H9 (cell line): ENCODE measurements at places on chromosomes 7 and 10. TPM values are rescaled to one million over a fixed set of nuclear protein-coding genes. Genes with fewer than 3 reads are reported as not detected.
A peak's percentile ranks its signal among the peaks of the same experiment; 100 is the strongest.

GRCh38 chr7:45660201-45660900, 86.2 kb downstream of the ADCY1 start:
- no peaks in the 10 kb centered on the region for H3K27me3 ChIP-seq
- DNase-seq = no peak
- no peaks in the 10 kb centered on the region for H3K4me1 ChIP-seq
- no peak overlapping the region for H3K27ac ChIP-seq
- H3K4me3 ChIP-seq = no peak overlapping the region

DNA sequence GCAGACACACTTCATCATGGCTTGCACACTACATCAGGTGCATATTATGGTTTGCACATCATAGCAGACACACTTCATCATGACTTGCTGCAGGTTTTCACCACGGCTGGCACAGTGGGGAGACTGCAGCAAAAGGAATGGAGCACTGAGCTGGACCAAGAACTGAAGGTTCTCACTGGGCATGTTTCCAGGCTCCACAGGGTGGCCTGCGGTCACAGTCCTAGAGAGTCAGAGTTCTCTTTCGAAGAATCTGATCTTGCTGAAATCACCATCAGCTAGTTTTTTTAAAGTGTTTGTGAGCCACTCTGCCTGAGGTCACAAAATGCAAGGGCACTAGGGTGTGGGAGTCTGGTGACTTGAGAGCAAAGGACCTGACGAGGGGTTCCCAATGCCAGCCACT, 140.4 kb upstream of the NPY start:
- DNase-seq = no peak
- no peaks in the 10 kb centered on the region for H3K27me3 ChIP-seq
- no peaks in the 10 kb centered on the region for H3K4me1 ChIP-seq
- H3K27ac ChIP-seq = no peak overlapping the region
- no peak overlapping the region for H3K4me3 ChIP-seq

GRCh38 chr10:21508706-21509331, 16.7 kb downstream of the SKIDA1 start:
- peaks cover 18% of the 10 kb centered on the region; the same call in 1 of the 2 replicates for H3K27me3 ChIP-seq
- DNase-seq = no peak
- no peak overlapping the region for H3K27ac ChIP-seq
- H3K4me3 ChIP-seq = peak overlapping the region; percentile 60

DNA sequence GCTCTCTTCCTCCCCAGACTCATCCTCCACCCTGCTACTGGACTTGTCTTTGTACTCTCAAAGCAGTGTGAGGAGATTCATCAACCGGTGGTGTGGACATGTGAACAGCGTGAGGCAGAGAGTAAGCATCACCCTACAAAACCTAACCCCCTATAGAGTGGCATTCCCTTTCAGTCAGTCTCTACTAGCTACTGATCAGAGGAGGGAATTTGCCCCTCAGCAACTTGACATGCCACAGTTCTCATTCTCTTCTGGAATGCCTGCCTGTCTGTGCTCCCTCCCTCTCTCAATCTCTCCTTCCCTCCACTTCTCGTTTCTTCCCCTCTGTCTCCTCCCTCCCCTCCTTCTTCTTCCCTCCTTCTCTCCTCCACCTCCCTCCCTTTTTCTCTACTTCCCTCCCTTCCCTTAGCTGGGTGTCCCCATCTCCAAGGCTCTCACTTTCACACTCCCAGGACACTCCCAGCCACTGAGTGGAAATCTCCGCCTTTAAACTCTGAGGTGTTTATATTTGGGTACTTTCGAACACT, 24.6 kb downstream of the H2AZ2 start:
- no peaks in the 10 kb centered on the region for H3K4me1 ChIP-seq
- no peaks in the 10 kb centered on the region for H3K27me3 ChIP-seq
- H3K36me3 ChIP-seq = peaks cover 18% of the 10 kb centered on the region
- H3K27ac ChIP-seq = no peak overlapping the region
- DNase-seq = no peak
- H3K4me3 ChIP-seq = no peak overlapping the region

GRCh38 chr10:131480861-131481260, 169.3 kb upstream of the TCERG1L start:
- no peak for DNase-seq
- no peaks in the 10 kb centered on the region for H3K36me3 ChIP-seq
- H3K4me3 ChIP-seq = no peak overlapping the region
- no peaks in the 10 kb centered on the region for H3K27me3 ChIP-seq
- H3K27ac ChIP-seq = no peak overlapping the region

DNA sequence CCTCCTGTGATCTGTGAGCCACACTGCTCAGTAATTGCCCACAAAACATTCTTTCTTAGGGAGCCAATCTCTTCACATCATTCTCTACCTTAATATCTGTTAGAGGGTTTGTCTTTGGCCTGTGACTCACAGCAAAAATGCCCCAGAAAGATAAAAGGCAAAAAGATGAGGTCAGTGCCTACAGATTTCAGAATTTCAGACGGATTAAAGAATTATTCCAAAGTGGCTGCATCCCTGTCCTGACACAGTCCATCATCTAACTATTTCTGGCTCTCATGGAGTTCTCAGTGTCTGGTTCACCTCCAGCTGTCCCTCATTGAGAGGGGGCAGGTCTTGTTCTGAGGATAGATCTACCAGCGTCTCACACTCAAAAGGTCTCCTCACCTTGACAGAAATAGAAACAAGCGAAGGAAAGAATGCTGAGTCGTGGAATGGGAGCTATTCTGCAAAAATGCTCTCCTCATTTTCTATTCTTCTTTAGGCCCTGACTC, 138.5 kb upstream of the AOAH start:
- no peaks in the 10 kb centered on the region for H3K4me1 ChIP-seq
- no peak overlapping the region for H3K27ac ChIP-seq
- H3K27me3 ChIP-seq = no peaks in the 10 kb centered on the region
- no peak overlapping the region for H3K4me3 ChIP-seq
- DNase-seq = no peak

DNA sequence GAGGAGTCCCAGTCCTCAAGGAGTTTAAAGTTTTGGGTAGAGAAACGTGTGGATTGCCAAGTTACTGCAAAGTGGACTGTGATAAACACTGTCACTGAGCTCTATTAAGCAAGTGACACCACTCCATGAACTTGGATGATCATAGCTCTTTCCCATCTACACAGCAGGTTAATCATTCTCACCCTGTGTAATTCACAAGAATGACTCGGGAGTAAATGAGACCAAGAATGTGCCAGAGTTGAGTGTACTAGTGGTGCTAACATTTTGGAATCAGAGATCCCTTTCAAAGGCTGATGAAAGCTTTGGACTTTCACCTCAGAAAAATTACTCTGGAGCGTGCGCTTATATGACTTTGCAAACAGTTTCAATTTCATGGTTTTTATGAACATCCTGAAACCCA, 80.8 kb downstream of the RBM20 start:
- no peak for DNase-seq
- H3K4me1 ChIP-seq = no peaks in the 10 kb centered on the region; the same call in 1 of the 2 replicates
- H3K36me3 ChIP-seq = no peaks in the 10 kb centered on the region
- H3K27ac ChIP-seq = no peak overlapping the region
- H3K27me3 ChIP-seq = no peaks in the 10 kb centered on the region

DNA sequence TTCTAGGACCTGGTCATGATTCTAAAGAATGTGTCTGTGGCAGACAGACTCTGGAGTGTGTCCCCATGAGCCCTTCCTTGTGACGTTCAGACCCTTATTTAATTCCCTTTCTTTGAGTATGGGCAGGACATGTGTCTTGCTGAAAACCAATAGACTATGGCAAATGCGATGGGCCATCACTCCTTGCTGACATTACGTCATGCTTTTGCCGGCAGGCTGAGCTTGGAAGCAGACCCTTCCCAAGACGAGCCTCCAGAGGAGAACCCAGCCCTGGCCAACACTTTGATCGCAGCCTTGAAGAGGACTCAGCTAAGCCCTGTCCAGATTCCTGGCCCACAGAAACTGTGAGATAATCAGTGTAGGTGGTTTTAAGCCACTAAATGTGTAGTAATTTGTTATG, 18.4 kb upstream of the TMEM236 start:
- H3K4me3 ChIP-seq = no peak overlapping the region
- no peak overlapping the region for H3K27ac ChIP-seq
- DNase-seq = no peak
- H3K27me3 ChIP-seq = no peaks in the 10 kb centered on the region

DNA sequence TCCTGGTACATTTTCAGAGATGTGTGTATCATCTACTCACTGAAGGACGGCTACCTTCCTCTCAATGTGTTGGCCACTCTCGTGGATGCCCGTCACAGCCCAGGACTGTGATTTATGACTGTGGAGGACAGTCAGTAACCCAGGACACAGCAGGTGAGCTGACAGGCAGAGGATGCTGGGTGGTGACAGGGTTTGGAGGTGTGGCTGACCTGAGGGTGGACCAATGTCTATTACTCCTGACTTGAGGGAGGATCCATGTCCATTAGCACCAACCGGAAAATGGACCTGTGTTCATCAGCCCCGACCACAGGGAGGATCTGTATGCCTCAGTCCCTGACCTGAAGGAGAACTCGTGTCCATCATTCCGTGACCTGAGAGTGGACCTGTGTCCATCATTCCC, 96.1 kb downstream of the ADCY1 start:
- H3K27me3 ChIP-seq = no peaks in the 10 kb centered on the region
- no peak overlapping the region for H3K4me3 ChIP-seq
- no peaks in the 10 kb centered on the region; the same call in none of the 2 replicates for H3K36me3 ChIP-seq
- no peak overlapping the region for H3K27ac ChIP-seq
- peak; percentile 12 for DNase-seq
- no peaks in the 10 kb centered on the region for H3K4me1 ChIP-seq

- H3K27me3 ChIP-seq = no peaks in the 10 kb centered on the region
- no peak overlapping the region for H3K4me3 ChIP-seq
- no peak overlapping the region for H3K27ac ChIP-seq
- H3K4me1 ChIP-seq = no peaks in the 10 kb centered on the region
- no peak for DNase-seq
Measured at GRCh38 chr10:77164616-77165311, 472.8 kb downstream of the KCNMA1 start.

- no peaks in the 10 kb centered on the region for H3K27me3 ChIP-seq
- DNase-seq = no peak
- no peaks in the 10 kb centered on the region for H3K4me1 ChIP-seq
- peaks cover 8% of the 10 kb centered on the region for H3K36me3 ChIP-seq
- H3K4me3 ChIP-seq = no peak overlapping the region
- H3K27ac ChIP-seq = no peak overlapping the region
Measured at GRCh38 chr10:120478386-120478785, 21.4 kb downstream of the PLPP4 start.

The MBL2 gene
- not detected in 2 replicates for total RNA-seq

The NPFFR1 gene
- not detected in 2 replicates for total RNA-seq
